ENCODE measurements at places on chromosomes 3 and 15.

GRCh38 chr15:85462029-85462428 lies 81.6 kb downstream of the AKAP13 start:
- DNase-seq, result no peak

DNA sequence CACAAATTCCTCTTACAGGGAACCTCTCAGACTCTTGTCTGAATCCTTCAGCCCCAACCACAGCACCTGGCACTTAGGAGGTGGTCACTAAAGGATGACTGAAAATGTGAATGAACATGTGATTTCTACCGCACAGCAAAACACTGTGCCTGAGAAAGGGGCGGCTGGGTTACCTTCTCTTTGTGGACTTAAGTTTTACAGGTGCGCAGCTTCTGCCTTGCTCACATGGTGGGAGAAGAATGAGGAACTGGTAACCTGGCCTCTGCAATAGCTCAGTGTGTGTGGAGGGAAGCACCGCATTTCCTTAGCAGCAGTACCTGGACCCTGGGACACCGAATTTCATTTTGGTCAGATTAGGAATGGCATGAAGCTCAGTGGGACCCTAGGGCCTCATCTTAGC lies 9.8 kb upstream of the ETV5 start:
- DNase-seq, result no peak

- DNase-seq, result no peak
Observed at GRCh38 chr3:128067489-128067888, 15.3 kb downstream of the SEC61A1 start.

DNA sequence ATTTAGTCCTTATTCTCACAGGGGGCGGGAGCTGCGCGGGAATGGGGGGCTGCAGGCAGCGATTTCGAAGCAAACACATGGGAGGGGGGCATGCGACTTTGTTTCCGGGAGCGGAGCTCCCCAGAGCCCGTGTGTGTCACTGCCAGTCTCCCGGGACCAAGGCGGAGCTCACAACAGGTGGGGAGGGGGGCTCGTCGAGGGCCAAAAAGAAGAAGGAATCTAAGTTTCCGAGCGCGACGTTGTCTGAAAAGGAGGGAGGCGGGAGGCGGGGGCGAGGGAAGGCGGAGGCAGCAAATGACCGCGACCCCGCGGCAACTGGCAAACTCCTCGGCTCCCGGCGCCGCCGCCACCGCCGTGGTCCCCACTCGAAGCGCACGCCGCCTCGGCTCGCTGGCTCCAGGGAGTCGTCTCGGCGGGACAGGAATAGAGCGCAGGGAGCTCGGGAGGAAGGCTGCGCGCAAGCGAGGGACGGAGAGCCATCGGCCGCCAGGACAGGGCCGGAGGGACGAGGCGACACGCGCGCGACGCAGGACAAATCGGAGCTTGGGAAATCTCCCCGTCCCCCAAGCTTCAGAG lies 1.4 kb downstream of the FOXP1 start:
- peak; percentile 41 for DNase-seq
